ENCODE measurements at places on chromosomes 6 and 20.

- no peak for DNase-seq
These were observed 42.5 kb upstream of the TLDC2 start for GRCh38 chr20:36833275-36834020.

DNA sequence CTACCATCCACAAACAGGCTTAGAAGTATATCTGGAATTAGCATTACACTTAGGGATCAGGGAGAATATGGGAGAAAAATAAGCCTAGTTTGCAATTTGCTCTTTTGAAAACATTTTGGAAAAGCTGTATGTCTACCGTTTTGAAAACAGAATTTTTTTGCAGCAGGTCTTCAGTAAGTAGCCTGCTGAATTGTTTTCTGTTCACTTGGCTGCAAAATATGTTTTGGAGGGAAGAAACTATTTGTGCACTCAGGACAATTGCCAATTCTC, 39.6 kb downstream of the ILRUN start:
- DNase-seq: no peak

DNA sequence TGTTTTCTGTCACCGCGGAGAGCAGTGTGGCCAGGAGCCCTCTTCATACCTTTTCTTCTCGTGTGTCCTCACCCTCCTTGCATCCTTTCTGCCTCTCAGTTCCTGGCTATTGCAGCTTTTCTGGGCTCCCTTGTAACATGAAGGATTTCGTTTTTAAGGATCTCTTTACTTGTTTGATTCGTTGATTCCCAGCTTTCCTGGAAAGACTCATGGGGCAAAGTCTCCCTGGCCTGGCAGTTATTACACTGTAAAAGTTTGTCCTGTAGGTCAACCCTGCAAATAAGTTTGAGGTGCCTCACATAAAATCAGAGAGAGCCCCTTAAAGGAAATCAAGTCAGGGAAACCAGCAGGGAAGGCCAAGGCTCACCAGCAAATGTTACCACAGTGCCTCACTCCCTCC, 70.1 kb downstream of the ISM1 start:
- DNase-seq: no peak

DNA sequence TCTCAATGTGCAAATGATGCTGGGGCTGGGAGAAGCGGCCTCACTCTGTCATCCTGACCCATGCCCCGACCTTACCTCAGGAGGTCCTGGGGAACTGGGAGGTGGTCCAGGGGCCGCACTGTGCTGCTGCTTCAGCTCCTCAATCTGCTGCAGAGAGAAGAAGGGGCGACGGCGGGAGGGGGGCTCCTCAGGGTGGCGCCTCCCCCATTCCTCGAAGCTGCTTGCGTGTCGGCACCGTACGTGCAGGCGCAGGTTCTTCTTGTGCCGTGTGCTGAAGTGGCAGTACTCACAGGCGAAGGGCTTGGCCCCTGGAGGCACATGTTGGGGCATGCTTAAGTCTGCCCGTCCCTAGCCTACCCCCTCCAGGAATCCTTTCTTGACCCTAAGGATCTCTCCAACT, 12.9 kb downstream of the ZNF335 start:
- no peak for DNase-seq

- peak; percentile 79 for DNase-seq
These were observed 333.9 kb downstream of the HACE1 start for GRCh38 chr6:104525677-104526322.

DNA sequence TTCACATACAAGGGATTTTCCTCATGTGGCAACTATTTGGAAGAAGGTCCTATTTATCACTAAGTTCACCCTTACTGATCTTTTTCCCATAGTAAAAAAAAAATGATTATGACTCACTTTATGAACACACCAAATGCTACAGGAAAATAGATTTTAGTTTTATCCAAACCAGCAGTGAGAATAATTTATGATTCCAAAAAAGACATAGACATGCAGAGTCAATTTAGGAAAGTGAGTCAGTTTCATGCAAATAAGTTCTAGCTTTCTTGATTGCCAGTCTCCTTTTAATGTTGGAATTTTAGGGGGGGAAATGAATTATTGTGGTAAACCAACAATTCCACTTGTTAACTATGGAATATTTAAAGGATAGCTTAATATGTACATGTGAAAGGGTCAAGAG, 64.0 kb upstream of the RNF146 start:
- no peak for DNase-seq

DNA sequence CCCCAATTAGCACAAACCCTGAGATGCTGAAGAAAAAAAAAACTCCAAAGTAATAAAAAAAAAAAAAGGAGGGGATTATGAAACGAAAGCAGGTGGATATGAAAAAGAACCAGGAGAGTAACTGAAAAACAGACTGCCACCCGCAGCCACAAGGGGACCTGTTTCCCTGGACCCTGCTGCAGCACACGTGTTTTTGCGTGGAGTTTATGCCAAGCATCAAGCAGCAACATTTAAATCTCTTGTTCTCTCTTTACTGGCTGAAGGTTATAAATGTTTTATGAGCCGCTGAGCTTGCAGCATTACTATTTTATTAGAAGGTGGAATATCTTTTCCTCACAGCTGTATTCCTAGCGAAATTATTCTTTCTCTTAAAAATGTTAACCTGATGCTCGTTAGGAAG, 131.6 kb upstream of the OLIG3 start:
- no peak for DNase-seq

- DNase-seq: no peak
These were observed 46.8 kb downstream of the PCNA start for GRCh38 chr20:5072756-5073659.

GRCh38 chr6:129696028-129696418, 14.0 kb downstream of the ARHGAP18 start:
- no peak for DNase-seq

GRCh38 chr20:55782912-55783253, 222.4 kb downstream of the CBLN4 start:
- no peak for DNase-seq

DNA sequence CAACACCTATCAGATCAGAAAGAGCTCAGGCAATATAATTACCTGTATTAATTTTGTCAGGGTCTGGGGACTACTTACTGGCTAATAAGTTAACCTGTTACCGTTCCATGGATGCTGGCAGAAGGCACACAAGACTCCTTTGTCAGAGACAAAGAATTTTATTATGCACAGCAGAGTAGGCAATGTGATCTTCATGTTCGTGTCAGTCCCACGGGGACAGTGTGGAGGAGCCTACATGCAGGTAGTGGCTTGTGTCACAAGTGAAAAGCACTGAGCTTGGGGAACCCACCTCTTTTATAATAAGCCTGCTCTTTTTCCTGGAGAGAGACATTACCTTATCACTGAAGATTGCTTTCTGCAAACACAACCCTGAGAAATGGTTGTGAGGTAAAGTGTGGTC, 96.9 kb downstream of the CD164 start:
- DNase-seq: no peak

GRCh38 chr20:21353236-21353635, 44.1 kb downstream of the NKX2-4 start:
- no peak for DNase-seq

GRCh38 chr6:111502154-111502553, 19.1 kb upstream of the REV3L start:
- DNase-seq: no peak

DNA sequence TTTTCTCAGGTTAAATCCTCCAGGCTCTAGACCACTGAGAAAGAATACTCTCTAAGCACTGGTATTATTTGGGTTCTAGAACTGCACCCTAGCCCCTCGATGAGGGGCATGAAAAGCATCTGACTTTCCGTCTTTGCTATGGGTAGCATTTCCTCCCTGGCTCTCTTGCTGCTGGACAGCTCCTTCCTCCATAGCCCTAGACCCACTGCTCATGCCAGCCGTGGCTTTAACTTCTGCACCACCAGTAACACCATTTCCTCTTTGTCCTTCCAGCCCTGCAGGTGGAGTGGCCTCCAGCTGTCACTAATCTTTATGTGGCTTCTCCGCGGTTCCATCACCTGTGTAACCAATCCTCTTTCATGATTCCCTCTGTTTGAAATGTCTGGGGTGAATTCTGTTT, 194.9 kb downstream of the SCP2D1 start:
- no peak for DNase-seq
